ENCODE measurements at places on chromosomes 4 and X.

- DNase-seq = peak; percentile 1
These were observed 76.7 kb downstream of the CLCN5 start for GRCh38 chrX:49999087-49999486.

GRCh38 chr4:19971829-19972228, 279.9 kb upstream of the SLIT2 start:
- DNase-seq = no peak

DNA sequence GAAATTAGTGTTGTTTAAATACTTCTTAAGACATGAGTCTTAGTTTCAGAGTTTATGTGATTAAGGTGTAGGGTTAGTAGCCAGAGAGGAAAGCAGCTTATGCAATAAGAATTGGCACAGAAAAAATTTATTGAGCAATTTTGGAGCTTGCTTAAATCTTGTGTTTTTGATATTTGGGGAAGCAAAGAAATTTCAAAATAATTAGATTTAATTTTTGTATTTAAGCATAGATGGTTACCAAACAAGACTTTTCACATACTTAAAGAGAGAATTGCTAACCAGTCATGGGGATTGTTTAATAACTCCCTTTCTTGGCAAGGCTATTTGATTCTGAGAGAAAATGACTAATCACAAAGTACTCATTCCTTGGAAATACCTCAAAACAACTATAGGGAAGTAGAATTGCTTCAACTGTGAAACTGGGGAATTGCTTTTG, 202.0 kb upstream of the GRID2 start:
- DNase-seq = no peak

GRCh38 chr4:187218705-187219245, 495.1 kb upstream of the FAT1 start:
- DNase-seq = no peak

- DNase-seq = no peak
These were observed 116.9 kb upstream of the RAP2C start for GRCh38 chrX:132336172-132336571.
